ENCODE measurements at places on chromosomes 13 and 19.

- DNase-seq: no peak
Observed at GRCh38 chr13:40943073-40943472, 76.0 kb downstream of the ELF1 start.

- peak; percentile 100 for DNase-seq
Observed at GRCh38 chr19:45792470-45793177, at the start of gene DMWD. Gene DMWD, minus strand, starts transcription at chr19:45792845. Its CDS starts 89 bp downstream, at chr19:45792756.

DNA sequence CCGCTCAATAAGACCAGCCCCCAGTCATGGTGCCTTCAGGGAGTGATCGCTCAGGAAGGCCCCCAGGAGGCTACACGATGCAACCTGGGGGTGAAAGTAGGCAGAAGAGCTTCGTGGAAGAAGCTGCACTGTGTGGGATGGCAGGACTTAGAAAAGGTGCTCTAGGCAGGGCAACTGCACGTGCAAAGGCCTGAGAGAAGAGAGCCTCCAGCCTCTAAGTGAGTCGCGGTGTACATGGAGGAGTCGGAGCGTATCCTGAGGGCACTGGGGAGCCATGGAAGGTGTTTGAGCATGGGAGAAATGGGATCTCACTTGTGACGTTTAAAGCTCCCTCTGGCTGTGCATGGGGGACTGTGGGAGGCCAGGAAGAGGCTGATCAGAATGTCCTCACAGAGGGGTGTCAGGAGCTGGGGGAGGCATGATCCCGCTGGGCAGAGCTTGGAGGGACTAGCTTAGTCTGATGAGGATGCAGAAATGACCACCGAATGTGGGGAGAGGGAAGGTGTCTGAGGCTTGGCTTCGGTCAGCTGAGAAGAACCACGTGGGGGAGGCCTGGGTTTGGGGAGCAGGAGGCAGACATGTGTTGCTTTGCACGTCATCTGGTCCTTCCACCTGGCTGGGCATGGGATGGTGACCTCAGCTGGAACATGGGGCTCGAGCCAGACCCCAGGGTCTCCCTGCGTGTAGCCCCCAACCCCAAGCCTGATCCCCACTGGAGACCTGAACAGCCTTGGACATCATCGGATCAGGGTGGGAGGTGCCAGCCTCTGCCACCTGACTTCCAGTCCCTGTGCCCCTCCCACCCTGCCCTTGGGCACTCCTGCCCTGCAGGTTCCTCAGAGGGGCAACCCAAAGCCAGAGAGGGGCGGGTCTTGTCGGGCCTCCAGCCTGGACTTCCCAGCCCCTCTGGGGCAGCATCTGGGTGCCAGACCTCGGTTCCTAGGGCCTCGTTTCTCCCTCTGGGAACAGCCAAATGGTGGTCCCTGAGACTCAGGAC lies 1.1 kb downstream of the APC2 start:
- DNase-seq: no peak

DNA sequence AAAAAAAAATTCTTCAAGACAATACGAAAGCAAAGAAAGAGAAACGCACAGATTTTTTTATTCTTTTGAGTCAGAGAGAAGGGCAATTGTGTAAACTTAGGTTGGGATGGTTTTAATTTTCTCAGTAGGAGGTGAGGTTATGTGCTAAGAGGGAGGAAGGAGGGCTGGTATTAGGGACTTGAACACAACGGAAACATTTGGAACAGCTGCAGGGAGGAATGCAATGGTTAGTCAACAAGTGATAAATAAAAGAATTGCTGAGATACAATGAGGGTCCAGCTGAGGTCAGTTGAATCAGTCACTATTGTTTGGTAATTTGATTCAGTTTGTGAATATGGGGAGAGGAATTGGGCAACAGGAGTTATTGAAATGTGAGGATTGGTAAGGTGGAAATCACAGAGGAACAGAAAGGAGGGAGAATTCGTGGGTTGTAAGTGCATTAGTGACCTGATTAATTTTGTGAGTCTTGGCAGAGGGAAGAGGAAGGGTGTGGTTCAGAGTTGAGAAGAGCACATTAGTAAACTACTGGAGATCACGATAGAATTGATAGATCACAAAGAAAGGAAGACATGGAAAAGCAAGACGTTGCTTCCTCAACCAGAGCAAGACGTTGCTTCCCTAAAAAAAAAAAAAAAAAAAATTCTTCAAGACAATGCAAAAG lies 499.5 kb upstream of the SPRY2 start:
- no peak for DNase-seq

DNA sequence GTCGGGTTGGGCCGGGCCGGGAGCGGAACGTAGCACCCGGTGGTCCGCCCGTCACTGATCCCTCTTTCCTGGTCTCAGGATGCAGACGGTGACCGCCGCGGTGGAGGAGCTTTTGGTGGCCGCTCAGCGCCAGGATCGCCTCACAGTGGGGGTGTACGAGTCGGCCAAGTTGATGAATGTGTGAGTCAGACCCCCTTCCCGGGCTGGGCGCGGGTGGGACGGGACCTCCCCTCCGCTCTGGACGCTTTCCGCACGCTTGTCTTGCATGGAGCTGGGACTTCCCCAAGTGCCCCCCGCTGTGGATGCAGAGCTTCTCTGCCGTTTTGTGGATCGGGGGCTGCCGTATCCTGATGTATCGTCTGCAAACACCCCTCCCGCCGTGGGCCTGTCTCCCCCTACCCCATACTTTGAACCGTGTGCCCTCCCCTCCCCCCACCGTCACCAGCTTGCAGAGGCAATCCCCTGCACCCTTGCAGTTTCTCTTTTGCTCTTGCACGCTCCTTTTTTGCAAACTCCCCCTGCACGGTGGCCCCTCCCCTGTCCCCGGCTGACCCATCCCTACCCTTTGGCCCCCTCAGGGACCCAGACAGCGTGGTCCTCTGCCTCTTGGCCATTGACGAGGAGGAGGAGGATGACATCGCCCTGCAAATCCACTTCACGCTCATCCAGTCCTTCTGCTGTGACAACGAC lies 669 bp downstream of the GADD45B start:
- peak; percentile 42 for DNase-seq

DNA sequence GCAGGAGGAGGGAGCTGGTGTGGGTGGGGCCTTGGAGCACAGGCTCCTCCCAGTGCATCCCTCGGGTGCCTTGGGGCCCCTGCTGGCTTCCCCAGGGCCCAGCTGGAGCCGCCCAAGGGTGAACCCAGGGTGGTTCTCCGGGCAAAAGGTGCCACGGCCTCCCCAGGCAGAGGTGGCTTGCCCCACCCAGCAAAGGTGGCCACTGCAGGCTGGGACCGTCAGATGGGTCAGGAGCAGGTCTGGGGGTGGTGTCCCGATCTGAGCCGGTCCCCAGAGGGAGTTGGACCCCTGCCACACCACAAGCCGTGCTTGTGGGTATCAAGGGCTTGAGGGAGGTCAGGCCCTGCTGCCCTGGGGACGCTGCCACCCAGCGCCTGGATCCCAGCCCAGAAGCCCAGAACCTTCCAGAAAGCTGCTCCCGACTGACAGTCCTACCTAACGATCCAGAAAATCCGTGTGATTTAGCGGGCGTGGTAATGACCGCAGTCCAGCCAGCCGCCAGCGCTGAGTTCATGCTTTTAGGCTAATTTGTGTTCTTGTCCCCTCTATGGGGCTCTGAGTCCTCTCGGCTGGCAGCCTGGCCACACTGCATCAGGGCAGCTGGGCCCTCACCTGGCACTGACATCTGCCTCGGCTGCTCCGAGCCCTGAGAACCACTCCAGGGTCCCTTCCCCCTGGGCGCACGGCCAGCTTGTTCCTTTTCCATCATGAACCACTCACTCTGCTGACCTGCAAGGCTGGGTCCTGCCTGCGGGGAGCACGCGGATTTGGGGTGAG lies 5.0 kb upstream of the GRIN3B start:
- no peak for DNase-seq

- no peak for DNase-seq
Observed at GRCh38 chr19:11463391-11463790, 17.5 kb downstream of the ELAVL3 start.

DNA sequence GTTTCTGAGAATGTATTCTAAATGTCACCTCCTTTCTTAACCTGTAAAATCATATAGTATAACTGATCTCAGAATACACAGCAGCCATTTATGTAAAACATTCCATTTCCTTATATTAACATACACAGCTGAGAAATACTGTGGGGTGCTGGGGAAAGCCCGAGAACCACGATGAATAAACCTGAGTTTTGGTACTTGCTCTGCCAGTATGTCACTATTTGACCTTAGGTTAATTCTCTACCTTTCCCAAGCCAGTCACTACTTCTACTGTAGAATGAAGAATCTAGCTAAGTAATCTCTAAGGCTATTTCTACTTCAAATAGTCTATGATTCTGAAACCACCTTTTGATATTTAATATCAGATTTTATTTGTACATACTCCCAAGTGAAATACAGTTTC lies 173.7 kb downstream of the TBC1D4 start:
- no peak for DNase-seq

GRCh38 chr19:4566402-4567051 lies 7.0 kb upstream of the SEMA6B start:
- DNase-seq: no peak

- no peak for DNase-seq
Observed at GRCh38 chr13:38496917-38497316, 147.3 kb downstream of the UFM1 start.

DNA sequence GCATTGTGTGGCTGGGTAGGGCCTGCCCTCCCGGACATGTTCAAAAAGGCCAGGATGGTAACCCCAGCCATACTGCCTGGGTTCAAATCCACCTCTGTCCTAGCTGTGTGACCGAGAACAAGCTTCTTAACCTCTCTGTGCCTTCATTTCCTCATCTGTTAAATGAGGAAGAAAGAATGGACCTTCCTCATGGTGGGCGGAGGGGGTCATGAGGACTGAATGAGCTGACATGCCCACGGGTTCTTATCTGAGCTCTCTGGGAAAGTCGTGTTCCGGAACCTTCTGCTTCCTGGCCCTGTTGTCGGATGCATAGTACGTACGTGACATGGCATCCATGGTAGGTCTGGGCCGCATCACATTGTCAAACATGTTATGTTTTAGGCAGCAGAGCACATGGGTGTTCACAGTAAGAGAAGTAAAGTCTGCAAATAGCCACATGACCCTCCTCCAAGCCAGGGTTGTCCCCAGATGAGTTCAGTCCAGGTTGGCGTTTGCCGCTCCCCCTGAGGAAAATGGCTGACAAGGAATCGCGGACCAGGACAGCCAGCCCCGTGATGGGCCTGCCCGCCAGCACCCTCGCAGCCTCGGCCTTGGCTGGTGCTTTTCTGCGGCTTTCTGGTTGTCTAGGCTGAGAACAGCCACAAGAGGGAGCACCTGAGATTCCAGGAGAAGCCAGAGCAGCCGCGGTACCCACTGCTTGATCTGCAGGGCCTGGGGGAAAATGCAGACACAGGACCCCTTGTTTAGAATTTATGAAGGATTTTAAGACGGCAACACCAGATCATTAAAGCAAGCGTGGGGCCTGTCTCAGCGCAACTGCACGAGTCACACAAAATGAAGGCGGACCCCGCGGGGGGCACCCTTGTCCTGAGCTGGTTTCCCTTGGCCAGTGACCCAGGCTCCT lies 2.4 kb upstream of the NTN5 start:
- peak; percentile 95 for DNase-seq

- DNase-seq: no peak
Observed at GRCh38 chr13:110304256-110304655, 2.7 kb downstream of the COL4A1 start.

GRCh38 chr19:29880498-29881081 lies 61.4 kb upstream of the URI1 start:
- DNase-seq: peak; percentile 29

- no peak for DNase-seq
Observed at GRCh38 chr13:93976528-93976927, 503.0 kb downstream of the DCT start.

GRCh38 chr13:95133498-95133897 lies 167.8 kb downstream of the ABCC4 start:
- no peak for DNase-seq

- DNase-seq: peak; percentile 78
Observed at GRCh38 chr13:91133941-91134802, 213.3 kb upstream of the MIR17HG start.

DNA sequence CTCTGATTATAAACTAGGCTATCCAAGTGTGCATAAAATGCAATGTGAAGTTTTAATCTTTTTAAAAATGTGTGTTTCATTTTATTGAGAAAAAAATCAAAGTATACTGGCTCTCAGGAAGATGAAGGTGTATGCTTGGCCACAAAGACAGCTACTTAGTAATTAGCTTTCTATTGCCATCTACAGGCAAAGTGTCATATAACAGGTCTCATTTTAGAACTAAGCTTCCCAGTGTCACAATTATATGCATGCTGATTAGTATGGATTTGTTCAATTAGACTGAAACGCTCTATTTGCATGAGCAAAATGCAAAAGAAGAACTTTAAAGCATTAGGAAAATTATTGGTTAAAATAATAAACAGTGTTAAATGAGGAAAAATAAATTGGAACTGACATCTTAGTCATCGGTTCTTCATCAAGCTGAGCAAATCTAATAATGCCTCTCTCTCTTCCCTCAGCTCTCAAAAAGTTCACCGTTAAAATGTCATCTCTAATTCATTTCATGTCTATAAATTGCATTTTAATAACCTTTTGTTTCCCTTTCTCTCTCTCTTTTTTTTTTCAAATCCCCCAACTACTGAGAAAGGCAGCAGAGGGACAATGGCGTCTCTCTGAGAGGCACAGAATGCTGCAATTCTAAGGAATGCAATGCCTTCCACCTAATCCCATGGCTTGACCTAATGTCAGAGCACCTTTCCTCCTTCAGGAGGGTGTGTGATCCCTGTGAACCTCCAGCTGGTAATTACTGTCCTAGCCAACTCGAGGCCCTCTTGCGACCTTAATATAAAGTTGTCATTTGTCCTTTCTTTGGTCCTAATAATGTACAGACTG lies 313.1 kb upstream of the MAB21L1 start:
- peak; percentile 67 for DNase-seq

GRCh38 chr19:38734426-38735256 lies 9.6 kb downstream of the CAPN12 start:
- DNase-seq: peak; percentile 51
